NCI-H2081 treated with DMSO at 0.1 percent for 48 hours (cell line): ENCODE measurements at places on chromosomes 1 and 21.

- DNase-seq, result no peak
Observed at GRCh38 chr1:44542420-44543063, 131.7 kb downstream of the TMEM53 start.

DNA sequence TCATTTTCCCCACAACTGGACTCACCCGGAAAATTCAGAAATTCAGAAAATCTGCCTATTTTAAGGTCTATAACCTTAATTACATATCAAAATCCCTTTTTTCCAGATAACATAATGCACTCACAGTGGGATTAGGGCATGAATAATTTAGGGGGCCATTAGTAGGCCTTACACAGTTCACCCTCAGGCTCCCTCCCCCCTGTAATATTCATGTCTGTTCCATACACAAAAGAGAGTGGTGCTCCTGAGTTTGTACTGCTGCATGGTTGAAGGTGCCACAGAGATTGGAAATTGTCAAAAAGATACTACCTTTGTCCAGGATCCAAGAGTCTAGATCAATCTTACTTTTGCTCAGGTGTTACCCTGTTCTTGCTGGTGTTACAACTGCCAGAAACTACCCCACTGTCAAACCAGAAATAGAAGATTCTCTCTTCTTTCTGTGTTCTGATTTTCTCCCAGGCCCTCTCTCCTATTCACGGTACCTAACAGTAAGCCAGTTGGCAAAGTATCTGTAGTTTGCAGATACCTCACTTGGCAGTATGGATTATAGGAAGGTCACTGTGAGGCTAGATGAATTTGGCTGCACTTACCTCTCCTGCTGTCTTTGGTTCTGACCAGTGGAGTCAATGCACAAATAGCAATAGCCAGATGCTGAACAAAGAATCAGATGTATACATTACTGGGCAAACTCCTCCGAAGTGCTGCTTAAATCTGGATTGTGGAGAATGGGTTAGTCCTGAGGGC, 53.2 kb downstream of the C1orf198 start:
- DNase-seq, result no peak

DNA sequence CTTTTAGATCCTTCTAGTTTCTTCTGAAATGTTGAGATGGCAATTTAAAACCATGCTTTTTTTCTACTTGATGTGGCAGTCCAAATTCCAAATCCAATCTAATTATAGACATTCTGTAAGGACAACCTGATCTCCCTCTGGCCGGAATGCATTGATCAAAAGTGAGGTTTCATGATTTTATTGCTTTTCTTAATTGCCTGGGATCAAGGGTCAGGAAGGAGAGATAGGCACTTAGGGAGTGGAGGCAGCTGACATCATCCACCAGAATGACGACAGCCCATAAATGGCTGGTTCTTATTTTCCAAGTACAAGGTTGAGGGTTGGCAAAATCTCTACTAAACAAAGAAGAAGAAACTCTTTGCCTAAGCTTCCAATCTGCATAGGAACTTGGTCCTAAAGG, 46.4 kb upstream of the SCCPDH start:
- DNase-seq, result no peak

DNA sequence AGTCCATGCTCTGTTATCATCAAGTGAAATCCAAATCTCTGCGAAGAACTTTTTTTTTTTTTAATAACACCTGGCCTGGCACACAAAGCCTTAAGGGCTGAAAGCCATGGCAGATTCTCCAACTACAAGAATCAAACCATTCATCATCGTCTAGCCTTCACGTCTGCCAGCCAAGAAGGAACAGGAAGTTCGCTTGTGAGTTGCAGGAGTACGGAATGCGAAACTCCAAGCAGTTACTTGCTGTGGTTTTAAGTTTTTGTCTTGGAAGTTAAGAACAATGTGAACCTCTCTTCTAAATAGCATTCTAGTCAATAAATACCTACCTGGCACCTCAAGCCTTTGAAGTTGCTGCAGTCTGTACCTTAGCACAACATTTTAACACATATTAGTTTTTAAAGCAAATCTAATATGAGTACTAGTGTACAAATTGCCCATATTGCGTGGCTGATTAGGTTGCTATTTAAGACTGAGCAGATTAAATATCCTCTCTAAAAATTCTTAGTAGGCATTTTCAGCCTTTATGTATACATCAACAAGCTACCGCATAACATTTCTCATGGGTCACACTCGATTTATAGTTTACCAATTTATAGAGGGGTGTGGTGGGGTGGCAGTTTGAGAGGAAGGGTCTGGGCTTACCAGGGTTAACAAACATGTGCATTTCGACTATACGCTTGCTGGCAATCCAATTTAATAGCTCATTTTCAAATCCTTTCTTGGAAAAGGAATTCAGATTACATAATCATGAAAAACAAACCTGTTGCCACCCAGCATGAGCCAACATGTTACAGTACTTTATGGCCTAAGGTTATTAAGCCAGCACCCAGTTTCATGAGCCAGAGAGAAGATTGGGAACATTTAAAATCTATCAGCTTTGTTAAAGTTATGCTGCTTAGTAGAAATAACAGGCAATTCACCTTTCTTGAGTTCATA, 22.2 kb upstream of the PTPN14 start:
- DNase-seq, result no peak

- no peak for DNase-seq
Observed at GRCh38 chr1:20124456-20125057, 5.2 kb upstream of the PLA2G2D start.

DNA sequence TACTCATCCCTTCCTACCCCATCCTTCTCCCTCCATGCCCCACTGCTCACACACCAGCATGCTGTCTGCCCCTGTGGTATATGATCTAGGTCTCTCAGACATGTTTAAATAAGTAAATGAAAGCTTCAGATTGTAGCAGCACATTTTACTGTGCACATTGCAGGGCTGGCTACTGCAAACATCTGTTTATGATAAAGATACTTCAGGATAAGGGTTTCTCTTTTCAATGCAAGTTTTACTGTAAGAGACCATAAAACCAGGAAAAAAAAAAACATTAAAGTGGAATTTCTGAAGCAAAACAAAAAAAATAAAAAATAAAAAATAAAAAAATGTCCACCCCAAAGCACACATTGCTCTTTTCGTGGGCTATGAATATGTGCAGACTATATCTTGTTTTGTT, 184.4 kb downstream of the USH2A start:
- DNase-seq, result no peak

GRCh38 chr1:15573477-15573876, 11.4 kb downstream of the AGMAT start:
- DNase-seq, result no peak

DNA sequence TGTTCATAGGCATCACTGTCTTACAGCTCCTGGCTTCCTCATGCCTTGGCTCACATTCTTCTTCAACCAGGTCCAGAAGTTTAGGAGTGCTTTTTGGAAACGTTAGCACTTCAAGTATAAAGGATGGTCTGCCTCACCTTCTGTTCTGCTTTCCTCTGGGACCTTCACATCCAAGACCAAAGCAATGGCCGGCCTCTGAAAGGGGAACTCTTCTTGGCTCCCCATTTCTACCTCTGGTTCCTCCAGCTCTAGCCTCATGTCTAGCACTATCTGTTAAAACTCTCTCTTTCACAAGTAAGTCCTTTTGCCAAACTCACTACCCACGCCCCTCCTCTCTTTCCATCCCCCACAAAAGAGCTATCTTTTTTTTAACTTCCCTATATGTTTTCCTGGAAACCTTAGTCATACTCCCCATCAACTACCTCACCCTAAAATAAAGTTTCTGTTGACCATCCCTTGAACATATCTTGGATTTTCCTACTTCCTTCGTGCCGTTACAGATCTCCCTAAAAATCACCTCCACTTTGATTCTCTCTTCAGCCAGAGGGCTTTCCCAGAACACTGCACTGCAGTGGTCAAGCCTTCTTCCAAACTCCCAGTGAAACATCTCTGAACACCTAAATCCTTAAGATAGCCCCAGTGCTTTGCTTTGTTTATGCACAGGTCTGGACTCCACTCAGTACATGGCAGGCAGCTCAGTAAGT, 7.9 kb downstream of the SORT1 start:
- no peak for DNase-seq

DNA sequence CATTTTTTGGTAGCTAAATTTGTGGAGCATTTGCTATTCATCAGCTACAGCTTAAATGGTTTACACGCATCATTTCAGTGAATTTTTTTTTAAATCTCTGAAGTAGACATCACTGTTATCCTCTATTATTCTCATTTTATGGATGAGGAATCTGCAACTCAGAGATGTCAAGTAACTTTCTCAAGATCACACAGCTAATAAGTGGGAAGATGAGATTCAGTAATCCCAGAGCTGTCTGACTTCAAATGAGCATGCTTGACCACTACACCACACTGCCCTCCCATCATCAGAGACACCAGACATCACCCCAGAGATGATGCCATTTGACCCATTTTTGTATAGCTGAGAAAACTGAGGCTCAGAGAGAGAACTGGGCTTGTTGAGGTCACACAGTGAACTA, 116.4 kb downstream of the RRAGC start:
- DNase-seq, result no peak

DNA sequence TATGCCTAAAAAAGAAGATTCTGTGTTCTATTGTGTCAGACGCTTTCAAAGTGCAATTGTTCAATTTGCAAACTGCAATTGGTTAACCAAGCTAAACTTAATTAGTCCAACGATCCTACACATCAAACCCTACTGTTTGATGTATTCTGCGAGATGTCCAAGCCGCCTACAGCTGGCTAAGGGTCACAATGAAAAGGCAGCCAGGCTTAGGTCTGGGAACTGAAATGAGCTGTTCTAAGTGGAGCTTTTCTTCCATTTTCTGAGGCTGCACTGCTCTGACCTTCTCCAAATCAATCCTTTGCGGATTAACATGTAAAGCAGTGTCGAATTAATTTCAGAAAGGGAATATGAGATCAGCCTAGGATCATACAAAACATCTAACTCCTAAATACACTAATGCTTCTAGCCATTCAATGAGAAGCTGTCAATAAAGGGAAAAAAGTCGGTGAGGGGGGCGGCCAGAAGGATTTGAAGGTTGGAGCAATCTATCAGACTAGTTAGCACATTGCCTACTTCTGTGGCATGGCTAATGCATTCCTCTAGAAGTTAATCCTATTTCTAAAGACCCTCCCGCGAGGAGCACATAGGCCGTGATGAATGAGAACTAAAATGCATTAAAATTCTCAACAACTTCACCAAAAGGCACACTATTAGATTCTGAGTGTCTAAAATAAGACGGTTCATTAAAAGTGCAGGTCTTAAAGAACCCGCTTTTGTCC, 119.0 kb downstream of the SIM2 start:
- DNase-seq, result no peak
